ENCODE measurements at places on chromosomes 2 and 18.

DNA sequence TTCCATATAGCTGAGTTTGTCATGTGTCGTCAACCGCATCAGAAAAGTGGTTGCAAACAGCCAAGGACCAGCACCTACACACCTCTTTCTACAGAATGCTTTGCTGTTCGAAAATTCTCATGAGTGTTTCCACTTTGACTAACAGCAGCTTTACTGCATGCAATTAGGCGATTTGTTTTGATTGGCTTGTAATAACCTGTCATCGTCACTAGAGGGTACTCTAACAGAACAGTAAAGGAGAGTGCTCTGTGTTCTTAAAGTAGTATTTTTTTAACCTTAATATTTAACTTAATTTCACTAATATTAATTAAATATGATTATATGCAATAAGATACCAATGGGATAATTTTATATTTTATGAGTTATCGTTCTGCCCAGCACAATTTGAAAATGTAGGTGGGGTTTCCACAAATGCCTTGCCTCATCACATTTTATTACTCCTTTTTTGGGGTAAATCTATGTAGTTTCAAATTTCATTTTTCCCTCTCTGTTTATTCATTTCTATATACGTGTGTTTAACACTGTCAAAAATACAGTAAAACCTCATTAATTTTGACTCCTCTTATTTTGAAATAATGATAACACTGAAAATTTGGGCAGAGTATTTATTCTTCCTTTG, 502.2 kb downstream of the NRXN1 start:
- peak; percentile 63 for DNase-seq

DNA sequence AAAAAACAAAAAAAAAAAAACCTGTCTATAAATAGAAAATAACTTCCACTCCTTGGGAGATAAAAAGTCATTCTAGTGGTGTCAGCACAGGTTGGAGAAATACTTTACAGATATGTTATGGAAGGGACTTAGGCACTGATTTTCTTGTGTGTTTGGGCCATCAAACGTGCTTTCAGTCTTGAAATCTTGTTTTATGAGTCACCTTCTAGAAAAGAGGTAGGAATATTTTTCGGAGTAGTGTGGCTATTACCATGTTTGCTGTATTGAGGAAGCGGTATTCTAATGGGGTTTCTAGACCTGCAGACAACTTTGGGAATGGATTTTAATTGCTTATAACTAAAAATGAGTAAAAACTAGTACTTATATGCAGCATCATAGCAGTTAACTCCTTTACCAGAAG, 12.0 kb downstream of the HNMT start:
- DNase-seq, result no peak

DNA sequence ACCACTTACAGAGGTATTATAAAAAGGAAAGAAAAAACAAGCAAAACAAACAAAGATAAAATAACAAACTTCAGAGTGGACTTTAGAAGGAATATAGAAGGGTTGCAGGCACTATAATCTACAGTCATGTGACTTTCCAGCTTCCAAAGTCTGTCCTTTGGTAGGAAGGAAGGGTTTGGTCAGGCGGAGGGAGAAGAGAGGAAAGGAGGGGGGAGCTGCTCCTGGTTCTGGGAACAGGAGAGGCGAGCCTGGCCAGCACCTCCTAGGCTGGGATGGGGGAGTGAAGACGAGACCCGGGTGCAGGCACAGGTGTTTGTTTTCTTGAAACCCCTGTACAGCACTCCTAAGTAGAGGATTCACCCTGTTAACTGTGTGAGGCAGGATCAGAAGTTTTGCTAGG, 53.8 kb upstream of the GATA6 start:
- no peak for DNase-seq

DNA sequence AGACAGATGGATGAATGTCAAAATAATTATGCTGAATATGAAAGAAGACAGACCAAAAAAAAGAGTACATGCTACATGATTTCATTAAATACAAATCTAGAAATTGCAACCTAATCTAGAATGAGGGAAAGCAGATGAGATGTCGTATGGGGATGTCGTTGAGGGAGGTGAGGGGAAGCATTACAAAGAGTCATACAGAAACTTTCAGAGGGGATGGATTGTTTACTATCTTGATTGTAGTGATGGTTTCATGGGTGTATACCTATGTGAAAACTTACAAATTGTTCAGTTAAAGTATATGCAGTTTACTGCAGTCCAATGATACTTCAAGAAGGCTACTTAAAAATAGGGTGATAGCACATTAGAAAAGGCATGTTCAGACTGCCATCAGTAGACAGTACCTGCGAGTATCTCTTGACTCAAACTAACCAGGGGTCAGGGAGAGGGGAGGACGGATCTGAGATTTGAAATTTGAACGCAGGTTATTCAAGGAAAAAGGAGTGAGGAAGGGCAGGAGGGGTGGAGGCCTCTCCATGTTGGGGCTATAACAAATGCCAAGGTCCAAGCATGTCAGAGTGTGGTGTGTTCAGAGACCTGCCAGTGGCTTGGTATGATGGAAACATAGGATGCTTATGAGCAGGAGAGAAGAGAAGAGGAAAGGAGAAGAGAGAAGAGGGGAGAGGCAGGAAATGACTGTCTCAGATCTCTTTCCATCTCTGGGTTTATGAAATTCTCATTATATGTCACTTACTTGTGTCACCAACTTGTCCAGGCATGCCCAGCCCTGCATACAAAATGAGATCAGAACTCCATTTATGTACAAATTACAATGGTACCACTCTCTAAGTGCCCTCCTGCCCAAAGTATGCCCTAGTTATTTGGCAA, 257.3 kb upstream of the CXCR4 start:
- DNase-seq, result no peak

DNA sequence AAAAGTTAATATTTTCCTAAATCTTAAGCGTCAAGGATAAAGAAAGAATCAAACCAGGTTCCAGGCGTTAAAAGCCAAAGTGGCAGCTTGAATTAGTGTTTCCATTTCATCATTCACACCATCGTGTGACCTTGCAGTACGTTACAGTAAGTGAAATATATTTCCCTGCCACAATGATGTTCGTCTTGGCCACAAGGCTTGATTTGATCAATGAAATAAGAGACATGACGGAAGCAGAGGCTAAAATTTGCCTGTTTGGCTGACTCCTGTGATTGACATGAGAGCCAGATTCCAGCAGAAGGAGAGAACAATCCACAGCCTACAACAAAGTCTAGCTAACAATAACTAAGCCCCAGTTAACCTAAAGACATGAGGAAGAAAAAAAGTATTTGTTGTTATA, 62.0 kb downstream of the ASXL2 start:
- no peak for DNase-seq

DNA sequence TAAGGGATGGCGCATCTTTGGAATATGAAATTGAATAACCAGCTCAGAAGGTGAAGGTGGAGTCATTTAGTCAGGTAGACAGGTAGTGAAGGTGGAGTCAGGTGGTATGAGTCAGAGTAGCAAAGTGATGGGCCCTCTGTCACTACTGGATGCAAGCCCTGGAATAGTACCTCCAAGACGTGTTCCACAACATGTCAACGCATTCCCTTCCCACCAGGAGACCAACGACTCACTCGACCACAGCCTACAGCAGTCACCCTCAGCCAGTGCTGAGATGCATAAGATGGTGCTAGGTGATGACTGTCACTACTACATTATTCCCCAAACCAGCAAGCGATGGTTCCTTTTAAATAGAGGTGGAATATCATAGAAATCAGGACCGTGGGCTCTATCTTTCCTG, 6.8 kb downstream of the CPLX4 start:
- DNase-seq, result no peak

- no peak for DNase-seq
These were observed 72.4 kb upstream of the TNP1 start for GRCh38 chr2:216932113-216932862.

- no peak for DNase-seq
These were observed 57.9 kb upstream of the EPAS1 start for GRCh38 chr2:46239175-46239846.

- DNase-seq, result no peak
These were observed 29.2 kb upstream of the MSH2 start for GRCh38 chr2:47373747-47374146.

- DNase-seq, result no peak
These were observed 497.8 kb upstream of the MYT1L start for GRCh38 chr2:2828774-2829368.

- no peak for DNase-seq
These were observed 878.3 kb downstream of the TDRD15 start for GRCh38 chr2:22002066-22002465.

DNA sequence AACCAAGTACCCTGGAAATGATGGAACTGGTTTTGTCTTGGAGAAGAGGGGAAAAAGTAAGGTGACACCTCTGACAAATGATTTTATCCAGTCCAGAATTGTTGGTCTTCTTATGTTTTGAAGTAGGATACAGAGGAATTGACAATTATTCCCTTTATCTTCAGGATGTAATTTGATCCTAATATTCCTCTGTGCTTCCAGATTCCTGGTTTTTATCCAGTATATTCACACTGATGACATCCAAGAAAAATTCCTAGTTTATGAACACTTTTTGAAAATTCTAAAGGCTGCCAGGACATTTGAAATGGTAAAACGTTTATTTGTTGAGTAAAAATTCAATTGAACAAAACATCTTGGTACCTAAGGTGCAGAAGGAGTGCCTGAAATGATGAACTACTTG, 22.2 kb upstream of the ETAA1 start:
- DNase-seq, result no peak

- DNase-seq, result no peak
These were observed 1624.2 kb downstream of the SUCLG1 start for GRCh38 chr2:82834893-82835292.
